ENCODE measurements at places on chromosomes 11 and 22.

DNA sequence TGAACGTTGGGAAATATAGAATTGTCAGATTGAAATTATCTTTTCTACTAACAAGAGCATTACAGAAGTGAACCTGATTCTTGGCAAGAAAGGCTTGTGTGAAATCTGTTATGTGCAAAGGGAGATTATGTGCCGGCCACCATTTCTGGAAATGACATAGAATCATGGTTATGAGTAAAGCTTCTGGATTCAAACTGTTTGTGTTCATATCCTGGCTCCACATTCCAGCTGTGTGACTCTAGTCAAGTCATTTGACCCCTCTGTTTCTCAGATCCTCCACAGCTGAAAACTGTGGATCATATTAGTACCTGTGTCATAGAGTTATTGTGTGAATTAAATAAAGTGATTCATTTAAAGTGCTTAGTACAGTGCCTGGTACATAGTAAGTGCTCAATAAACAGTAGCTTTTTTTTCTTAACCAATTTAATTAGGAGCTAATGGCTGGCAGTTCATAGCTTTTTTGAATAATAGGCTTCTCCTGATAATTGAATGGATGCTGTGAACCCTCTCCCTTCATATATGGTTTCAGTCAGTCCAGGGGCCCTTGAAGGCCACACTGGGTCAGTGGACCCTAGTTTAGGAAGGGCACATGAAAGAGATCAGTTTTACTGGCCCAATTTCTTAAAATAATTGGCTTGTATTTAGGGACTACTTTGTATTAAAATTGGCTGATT is 34.6 kb downstream of the EHF start:
- DNase-seq: no peak

DNA sequence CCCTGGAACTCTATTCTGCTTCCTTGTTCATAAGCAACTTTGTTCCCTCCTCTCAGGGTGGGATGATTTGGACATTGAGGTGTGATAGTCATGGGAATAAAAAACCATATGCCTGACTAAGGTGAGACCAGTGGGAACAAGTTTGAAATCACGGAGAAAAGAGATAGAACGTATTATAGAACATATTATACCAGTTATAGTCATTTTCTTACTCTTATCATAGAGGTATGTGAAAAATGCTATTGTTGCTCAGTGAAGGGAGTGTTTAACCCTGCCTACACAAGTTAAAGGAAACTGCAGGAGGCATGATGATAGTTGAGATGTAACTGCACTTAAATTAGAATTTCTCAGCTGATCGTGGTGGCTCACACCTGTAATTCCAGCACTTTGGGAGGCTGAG is 15.5 kb downstream of the OR6Q1 start:
- no peak for DNase-seq

- DNase-seq: no peak
Observed at GRCh38 chr22:44828193-44828592, 75.8 kb downstream of the ARHGAP8 start.

DNA sequence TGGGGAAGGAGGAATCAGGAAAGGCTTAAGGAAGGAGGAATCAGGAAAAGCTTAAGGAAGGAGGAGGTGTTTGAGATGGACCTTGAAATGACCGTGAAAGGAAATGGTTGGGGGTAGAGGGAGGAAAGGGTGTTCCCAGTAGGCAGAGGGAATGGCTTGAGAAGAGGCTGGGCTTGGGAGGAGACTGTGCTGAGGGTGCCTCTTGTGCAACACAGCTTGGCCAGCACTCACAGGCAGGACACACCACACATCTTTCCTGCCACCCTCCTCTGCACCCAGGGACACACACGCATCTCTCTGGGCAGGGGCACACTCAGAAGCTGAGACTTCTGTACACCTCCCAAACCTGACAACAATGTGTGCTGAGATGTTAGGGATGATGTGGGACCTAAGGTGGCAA is 151.4 kb downstream of the FBXO7 start:
- no peak for DNase-seq

- DNase-seq: no peak
Observed at GRCh38 chr11:121587182-121587581, 134.4 kb upstream of the SORL1-AS1 start.
